PC-9 (cell line): ENCODE measurements at places on chromosomes 4 and X.
A peak's percentile ranks its signal among the peaks of the same experiment; 100 is the strongest.

- H3K4me3 ChIP-seq: no peak overlapping the region
- no peaks in the 10 kb centered on the region for H3K4me1 ChIP-seq
- no peak for DNase-seq
These were observed 11.8 kb downstream of the AKAP4 start for GRCh38 chrX:50188859-50189600.

DNA sequence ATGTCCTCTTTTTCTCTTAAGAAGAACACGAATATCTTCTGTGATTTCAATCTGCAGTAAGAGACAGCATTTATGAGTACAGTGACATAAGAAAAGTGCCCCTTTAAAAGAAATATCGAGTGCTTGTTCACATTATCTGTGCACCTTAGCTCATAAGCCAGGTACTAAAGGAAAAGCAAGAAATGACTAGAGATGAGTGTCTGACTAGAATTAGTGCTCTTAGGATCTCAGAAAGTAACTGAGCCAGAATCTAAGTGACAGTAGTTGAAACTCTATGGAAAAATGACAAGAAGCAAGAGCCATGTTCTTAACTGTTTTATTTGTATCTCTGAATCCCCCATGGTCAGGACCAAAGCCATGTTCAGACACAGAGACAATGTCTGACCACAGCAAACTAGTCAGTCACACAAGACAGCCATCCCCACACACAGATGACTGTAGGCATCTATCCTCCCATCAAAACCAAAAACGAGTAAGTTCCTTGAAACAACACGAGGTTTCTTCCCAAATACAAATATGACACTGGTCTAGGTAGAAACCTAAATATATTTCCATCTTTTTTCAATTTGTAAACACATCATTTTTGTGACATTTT lies 36.8 kb downstream of the ACSL4 start:
- H3K36me3 ChIP-seq: no peaks in the 10 kb centered on the region
- no peak for DNase-seq
- H3K4me3 ChIP-seq: no peak overlapping the region
- H3K4me1 ChIP-seq: no peaks in the 10 kb centered on the region
- no peak overlapping the region for H3K27ac ChIP-seq
- H3K27me3 ChIP-seq: no peaks in the 10 kb centered on the region

- no peak overlapping the region for H3K4me3 ChIP-seq
- H3K27me3 ChIP-seq: no peaks in the 10 kb centered on the region
- no peaks in the 10 kb centered on the region for H3K36me3 ChIP-seq
- no peaks in the 10 kb centered on the region for H3K4me1 ChIP-seq
- no peak for DNase-seq
- no peak overlapping the region for H3K27ac ChIP-seq
These were observed 11.0 kb upstream of the OTC start for GRCh38 chrX:38341442-38341841.

- H3K4me3 ChIP-seq: peak overlapping the region; percentile 73
- H3K27me3 ChIP-seq: no peaks in the 10 kb centered on the region
- peaks cover 11% of the 10 kb centered on the region; the same call in 1 of the 2 replicates for H3K36me3 ChIP-seq
- H3K4me1 ChIP-seq: peaks cover 9% of the 10 kb centered on the region
- H3K27ac ChIP-seq: peak overlapping the region; percentile 59
- peak; percentile 37 for DNase-seq
These were observed 665 bp downstream of the TIGD2 start for GRCh38 chr4:89111833-89112563.

- no peak overlapping the region for H3K4me3 ChIP-seq
- H3K27me3 ChIP-seq: no peaks in the 10 kb centered on the region
- H3K36me3 ChIP-seq: no peaks in the 10 kb centered on the region
These were observed 3.6 kb downstream of the ATP10D start for GRCh38 chr4:47488706-47489105.

DNA sequence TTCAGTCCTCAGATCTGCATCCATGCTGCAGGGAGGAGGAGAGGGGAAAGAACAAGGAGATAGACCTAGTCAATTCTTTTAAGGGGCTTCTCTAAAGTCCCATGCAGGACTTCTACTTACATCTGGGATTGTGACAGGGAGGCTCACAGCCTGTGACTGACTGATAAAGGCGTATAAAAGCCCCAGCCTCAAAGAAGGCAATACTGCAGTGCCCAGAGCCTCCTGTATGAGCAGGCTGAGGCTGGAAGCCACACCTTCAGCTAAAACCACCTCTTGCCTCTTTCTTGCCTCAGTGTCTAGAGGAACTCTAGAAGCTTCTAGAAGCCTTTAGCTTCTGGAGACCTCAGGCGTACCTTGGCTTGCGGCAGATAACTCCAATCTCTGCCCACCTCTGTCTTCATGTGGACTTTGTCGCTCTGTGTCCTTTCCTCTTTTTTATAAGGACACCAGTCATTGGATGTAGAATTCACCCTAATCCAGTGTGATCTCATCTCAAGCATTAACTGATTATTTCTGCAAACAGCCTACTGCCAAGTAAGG lies 6.0 kb upstream of the ZCCHC4 start:
- H3K4me3 ChIP-seq: no peak overlapping the region
- no peaks in the 10 kb centered on the region for H3K36me3 ChIP-seq
- no peaks in the 10 kb centered on the region for H3K4me1 ChIP-seq
- no peak overlapping the region for H3K27ac ChIP-seq
- H3K27me3 ChIP-seq: no peaks in the 10 kb centered on the region

DNA sequence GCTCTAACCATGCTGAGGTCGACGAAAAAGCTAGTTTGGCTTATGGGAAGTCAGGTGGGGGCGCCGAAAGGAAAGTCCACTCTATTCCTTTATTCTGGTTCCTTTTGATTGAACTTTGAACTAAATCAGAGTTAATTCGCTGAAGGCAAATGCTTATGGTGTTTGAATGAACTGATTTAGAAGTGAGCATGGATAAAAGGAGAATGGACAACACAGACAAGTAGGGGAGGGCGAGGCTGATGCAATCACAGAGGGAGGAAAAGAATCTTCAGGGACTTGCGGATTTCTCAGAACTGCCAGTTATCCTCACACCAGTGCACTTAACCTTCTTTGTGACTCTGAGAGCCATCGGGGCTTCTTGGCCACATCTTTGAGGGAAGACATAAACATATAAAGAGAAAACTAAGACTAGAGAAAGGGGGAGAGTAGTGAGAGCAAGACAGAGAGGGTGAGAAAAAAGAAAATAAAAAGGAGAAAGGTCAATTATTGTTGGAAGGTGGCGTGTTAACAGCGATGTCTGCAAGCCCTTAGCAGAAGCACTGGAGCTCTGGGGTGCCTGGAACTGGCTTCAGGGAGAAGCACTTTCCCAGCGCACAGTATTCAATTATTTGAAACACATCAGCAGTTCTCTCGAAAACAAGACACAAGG lies 79.6 kb upstream of the PLAC1 start:
- no peaks in the 10 kb centered on the region for H3K4me1 ChIP-seq
- no peaks in the 10 kb centered on the region for H3K36me3 ChIP-seq
- H3K4me3 ChIP-seq: no peak overlapping the region

GRCh38 chr4:177479063-177479462 lies 36.8 kb upstream of the AGA start:
- no peak overlapping the region for H3K4me3 ChIP-seq
- no peaks in the 10 kb centered on the region for H3K27me3 ChIP-seq
- no peak for DNase-seq
- no peak overlapping the region for H3K27ac ChIP-seq

DNA sequence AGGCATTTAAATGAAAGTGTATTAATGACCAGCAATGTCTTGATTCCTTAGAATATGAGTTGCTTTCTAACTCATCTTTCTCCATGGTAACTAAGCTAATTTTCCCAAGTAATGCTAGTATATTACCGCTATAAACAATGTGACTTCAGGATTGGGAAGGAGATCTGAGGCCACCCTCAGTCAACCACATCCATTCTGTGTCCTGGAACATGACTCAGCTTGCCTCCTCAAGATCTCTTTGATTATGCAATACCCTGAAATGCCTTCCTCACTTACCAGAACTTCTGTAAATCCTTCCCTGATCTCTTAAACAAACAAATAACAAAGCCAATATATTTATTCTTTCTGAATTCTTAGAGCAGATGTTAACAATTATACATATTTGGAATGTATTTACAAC lies 1495.5 kb downstream of the PCDH18 start:
- H3K27me3 ChIP-seq: no peaks in the 10 kb centered on the region
- DNase-seq: no peak
- no peak overlapping the region for H3K4me3 ChIP-seq
- no peaks in the 10 kb centered on the region for H3K4me1 ChIP-seq
- H3K36me3 ChIP-seq: no peaks in the 10 kb centered on the region

DNA sequence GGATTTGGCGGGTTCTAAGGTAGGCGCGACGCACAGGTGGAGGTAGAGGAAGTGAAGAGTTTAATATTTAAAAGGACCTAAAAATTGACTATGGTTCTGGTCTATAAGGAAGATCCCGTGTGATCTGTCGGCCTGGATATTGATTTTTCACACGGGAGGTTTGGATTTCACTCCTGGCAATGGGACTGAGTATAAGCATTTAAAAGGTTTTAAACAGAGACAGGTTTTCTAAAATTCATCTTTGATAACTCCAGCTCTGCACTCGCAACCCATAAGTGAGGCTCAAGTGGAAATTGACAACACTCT lies 394 bp upstream of the UXT start:
- H3K4me3 ChIP-seq: peak overlapping the region; percentile 62; the same call in 1 of the 2 replicates
- no peaks in the 10 kb centered on the region for H3K27me3 ChIP-seq

GRCh38 chr4:85734424-85734831 lies 259.5 kb downstream of the ARHGAP24 start:
- H3K36me3 ChIP-seq: no peaks in the 10 kb centered on the region
- no peak for DNase-seq
- H3K4me1 ChIP-seq: no peaks in the 10 kb centered on the region
- no peak overlapping the region for H3K27ac ChIP-seq

DNA sequence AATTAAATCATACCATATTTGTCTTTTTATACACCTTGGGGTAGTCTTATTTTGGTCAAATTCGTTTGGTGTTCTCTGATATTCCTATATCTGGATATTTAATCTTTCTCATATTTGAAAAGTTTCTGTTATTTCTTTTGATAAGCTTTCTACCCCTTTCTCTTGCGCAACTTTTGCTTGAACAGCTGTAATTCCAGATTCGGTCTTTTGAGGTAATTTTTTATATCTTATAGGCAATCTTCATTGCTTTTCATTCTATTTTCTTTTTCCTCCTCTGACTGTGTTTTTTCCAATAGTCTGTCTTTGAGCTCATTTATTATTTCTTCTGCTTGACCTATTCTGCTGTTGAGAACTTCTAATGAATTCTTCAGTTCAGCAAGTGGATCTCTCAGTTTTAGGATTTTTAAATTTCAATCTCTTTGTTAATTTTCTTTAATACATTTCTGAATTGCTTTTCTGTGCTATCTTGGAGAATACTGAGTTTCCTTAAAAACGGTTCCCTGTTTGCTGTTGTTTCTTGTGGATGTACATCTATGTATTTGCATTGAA lies 11.3 kb upstream of the MTHFD2L start:
- DNase-seq: no peak
- H3K36me3 ChIP-seq: no peaks in the 10 kb centered on the region
- H3K4me3 ChIP-seq: no peak overlapping the region
- no peaks in the 10 kb centered on the region for H3K27me3 ChIP-seq
- H3K4me1 ChIP-seq: no peaks in the 10 kb centered on the region

- H3K27ac ChIP-seq: no peak overlapping the region
- no peaks in the 10 kb centered on the region for H3K27me3 ChIP-seq
- no peaks in the 10 kb centered on the region for H3K4me1 ChIP-seq
- H3K4me3 ChIP-seq: no peak overlapping the region
- no peaks in the 10 kb centered on the region for H3K36me3 ChIP-seq
These were observed 306.3 kb upstream of the PPARGC1A start for GRCh38 chr4:24195991-24196736.

DNA sequence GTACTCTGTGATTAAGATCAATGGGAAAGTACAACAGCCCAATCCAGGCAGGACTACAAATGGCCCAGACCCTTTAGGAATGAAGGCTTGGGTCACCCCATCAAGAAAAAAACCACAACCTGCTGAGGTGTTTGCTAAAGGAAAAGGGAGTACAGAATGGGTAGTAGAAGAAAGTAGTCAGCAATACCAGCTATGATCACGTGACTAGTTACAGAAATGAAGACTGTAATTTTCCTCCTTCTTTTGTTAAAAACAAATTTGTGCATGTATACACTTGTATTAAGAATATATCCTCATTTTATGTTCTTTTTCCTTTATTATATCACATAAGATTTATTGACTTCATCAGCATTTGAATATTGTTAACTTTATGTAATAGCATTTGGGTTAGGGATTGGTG lies 160.1 kb upstream of the TBX22 start:
- H3K27ac ChIP-seq: no peak overlapping the region
- H3K4me1 ChIP-seq: no peaks in the 10 kb centered on the region
- DNase-seq: no peak
- H3K27me3 ChIP-seq: no peaks in the 10 kb centered on the region
- H3K4me3 ChIP-seq: no peak overlapping the region

GRCh38 chr4:57612279-57612678 lies 502.1 kb upstream of the IGFBP7 start:
- H3K27me3 ChIP-seq: no peaks in the 10 kb centered on the region
- DNase-seq: no peak
- no peaks in the 10 kb centered on the region for H3K4me1 ChIP-seq
- no peak overlapping the region for H3K4me3 ChIP-seq
- H3K36me3 ChIP-seq: no peaks in the 10 kb centered on the region

- no peaks in the 10 kb centered on the region for H3K36me3 ChIP-seq
- DNase-seq: no peak
- H3K27ac ChIP-seq: no peak overlapping the region
- no peaks in the 10 kb centered on the region for H3K27me3 ChIP-seq
- H3K4me1 ChIP-seq: peaks cover 6% of the 10 kb centered on the region; the same call in 1 of the 2 replicates
These were observed 5.1 kb upstream of the PRDX4 start for GRCh38 chrX:23662187-23662586.

GRCh38 chr4:128579154-128579853 lies 230.2 kb upstream of the JADE1 start:
- no peak for DNase-seq
- H3K4me1 ChIP-seq: no peaks in the 10 kb centered on the region
- no peaks in the 10 kb centered on the region for H3K36me3 ChIP-seq
- no peak overlapping the region for H3K4me3 ChIP-seq

DNA sequence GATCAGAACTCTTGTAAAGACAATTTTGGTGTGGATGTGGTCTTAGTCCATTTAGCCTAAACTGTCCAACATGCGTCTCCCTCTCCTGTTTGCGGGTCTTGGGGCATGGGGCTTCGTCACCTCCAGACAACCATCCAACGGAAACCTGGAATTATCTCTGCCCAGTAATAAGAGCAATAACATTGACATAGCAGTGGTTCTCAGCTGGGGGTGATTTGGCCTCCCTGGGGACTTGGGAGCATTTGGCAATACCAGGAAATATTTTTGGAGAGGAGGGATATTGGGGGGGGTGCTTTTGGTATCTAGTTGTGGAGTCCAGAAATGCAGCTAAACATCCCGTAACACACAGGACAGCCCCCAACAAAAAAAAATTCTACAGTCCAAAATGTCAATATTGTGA lies 47.2 kb downstream of the SEL1L3 start:
- no peak overlapping the region for H3K27ac ChIP-seq
- H3K4me3 ChIP-seq: no peak overlapping the region
- H3K27me3 ChIP-seq: no peaks in the 10 kb centered on the region
- no peak for DNase-seq
- 0 out of 2 replicates have a peak, but pooled peaks cover 5% of the 10 kb centered on the region for H3K36me3 ChIP-seq

DNA sequence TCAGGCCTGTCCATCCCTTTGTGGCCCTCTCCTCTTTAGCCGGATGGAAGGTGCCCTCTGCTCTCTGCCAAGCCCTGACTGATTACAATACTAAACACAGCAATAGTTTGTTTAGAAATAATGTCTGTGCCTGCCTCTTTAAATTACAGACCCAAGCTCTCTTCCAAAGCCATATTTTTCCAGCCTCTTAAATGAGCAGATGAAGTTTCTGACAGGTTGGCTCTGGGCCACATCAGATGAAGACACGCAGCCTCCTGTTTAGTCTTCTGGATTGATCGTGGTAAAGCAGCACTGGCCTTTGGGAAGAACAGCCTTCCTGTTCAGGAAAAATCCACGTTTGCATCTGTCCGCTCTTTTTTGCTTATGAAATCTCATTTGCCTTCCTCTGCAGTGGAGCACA lies 133.6 kb downstream of the CPE start:
- H3K27me3 ChIP-seq: no peaks in the 10 kb centered on the region
- H3K27ac ChIP-seq: no peak overlapping the region
- no peak for DNase-seq
- no peaks in the 10 kb centered on the region for H3K4me1 ChIP-seq
- H3K4me3 ChIP-seq: no peak overlapping the region
